ENCODE measurements at places on chromosomes 2 and 18. TPM values are rescaled to one million over a fixed set of nuclear protein-coding genes. Genes with fewer than 3 reads are reported as not detected.

Gene REG1A
- 3.8 TPM for total RNA-seq

Gene ZNF804A
- total RNA-seq: 1.2 TPM

Gene CTAGE1
- not detected for total RNA-seq

Gene STON1
- total RNA-seq: 47.9 TPM

Gene UCN
- total RNA-seq: 1.2 TPM

Gene UGT1A3
- not detected for total RNA-seq

Gene MAIP1
- total RNA-seq: 14.1 TPM
